ENCODE measurements at places on chromosomes 2 and 18.

GRCh38 chr18:47780011-47780725 is 150.3 kb downstream of the SMAD2 start:
- peak; percentile 22 for DNase-seq

DNA sequence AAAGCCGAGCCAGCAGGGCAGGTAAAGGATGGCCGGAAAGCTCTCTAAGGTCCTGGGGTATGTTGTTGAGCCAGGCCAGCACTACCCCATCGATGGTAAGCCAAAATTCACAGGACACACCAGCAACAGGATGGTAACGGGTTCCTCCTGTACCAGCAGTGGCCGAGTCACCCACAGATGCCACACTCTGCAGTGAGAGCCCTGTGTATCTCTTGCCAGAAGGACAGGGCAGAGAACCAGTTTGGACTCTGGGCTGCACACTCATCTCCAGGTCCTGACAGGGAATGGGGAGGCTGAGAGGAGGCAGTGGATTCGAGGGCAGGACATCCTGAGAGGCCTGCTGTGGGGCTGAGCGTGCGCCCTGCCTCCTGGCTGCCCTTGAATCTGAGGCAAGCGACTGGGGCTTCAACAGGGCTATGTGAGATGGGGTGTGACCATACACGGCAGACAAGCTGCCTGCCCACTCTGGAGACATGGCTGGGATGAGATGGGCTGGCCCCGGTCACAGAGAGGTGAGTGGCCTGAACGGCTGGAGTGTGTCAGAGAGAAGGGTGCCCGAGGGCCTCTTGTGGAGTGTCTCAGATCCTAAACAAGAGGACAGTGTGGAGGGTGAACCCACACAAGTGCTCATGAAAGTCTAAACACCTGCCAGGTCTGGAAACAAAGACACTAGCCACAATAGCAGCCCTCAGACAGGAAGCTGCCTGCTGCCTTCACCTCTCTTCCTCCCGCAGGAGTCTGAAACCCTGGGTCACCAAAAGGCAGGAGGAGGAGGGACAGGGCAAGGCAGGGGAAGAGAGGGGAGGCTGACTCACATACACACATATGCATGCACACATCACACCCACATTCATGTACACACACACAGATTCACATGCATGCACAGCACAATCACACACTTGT is 182.3 kb downstream of the LOXHD1 start:
- no peak for DNase-seq

- no peak for DNase-seq
Measured at GRCh38 chr2:215832791-215833190, 180.6 kb downstream of the MREG start.

DNA sequence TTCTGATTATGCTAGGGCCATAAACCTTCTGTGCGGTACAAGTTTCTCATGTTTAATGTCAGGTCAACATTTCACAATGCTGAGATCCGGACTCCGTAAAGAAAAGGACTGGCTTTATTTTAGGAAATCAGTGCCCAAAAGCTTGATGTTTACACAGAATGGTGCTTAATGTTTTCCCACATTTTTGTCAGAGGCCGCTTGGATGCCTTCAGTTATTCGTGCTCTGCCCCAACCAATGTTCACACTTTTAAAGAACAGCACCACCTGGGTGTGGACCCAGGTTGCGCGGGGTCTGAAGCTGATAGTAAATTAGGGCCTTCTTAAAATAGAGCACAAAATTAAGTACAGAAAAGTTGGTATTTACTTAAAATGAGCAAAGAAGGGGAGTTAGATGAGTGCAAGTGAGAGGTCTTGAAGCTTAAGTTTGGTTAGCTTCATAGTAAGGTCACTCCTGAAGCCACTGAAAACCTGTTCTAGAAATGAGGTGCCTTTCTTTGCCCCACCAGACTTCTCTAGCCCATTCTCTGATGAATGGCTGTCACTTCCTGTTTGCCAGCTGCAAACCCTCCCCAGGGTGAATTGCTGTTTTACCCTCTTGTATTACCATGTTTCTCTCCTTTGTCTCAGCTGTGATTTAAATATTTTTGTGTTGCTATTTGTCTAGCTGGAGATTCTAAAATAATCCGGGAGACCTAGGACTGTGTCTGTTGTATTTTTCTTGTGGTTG is 20.5 kb downstream of the SLC3A1 start:
- no peak for DNase-seq

- no peak for DNase-seq
Measured at GRCh38 chr18:75784390-75784789, 356.9 kb upstream of the SMIM21 start.

DNA sequence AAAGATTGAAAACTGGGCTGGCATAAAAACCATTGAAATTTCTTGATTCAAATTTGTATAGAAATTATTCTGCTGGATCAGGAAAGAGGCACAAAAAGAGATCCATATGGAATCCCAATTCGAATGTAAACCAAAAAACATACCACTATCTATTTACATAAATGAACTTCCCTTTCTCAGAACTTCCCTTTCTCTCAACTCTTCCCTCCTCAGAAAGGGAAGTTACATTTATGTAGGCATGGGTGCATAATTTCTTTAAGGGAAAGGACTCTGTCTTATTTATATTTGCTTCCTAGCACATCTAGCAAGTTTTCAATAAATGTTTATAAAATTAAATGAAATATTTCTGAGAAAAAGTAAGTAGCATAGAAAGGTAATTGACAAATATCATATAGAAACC is 398.1 kb upstream of the ATP5MC3 start:
- no peak for DNase-seq

GRCh38 chr2:151315381-151315903 is 26.0 kb upstream of the NMI start:
- no peak for DNase-seq

DNA sequence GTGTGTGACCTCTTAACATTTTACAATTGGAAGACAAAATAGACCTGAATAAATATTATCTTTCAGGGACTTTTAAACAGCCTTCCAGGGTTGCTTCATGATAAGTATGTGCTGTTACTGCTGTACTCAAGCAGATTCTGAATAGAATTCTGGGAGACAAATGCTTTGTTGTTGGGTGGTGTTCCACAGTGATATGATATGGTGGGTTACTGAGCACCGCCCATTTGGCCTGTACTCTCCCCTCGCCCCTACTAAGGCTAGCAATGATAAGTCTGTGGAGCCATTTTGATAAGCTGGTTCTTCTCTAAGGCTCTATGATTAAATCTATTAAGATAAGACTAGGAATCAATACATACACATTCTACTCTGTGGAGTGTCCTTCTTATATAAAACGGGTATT is 89.8 kb upstream of the ITGA4 start:
- no peak for DNase-seq

DNA sequence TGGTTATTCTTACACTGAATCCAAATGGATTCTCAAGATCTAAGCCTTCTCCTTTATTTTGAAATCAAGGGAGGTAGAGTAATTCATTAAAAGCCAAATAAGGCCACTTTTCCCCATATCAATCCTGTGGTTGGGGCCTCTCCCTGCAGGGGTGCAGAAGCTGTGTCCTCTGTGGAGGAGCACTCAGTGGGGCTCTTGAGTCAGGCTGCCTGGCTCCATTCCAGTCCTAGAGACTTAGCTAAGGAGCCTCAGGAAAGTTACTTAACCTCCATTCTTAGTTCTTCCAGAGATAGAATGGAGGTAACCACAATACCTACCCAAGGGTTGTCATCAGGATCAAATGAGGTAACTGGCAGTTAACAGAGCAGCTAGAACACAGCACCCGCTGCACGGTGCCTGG is 564.3 kb downstream of the CMPK2 start:
- no peak for DNase-seq

DNA sequence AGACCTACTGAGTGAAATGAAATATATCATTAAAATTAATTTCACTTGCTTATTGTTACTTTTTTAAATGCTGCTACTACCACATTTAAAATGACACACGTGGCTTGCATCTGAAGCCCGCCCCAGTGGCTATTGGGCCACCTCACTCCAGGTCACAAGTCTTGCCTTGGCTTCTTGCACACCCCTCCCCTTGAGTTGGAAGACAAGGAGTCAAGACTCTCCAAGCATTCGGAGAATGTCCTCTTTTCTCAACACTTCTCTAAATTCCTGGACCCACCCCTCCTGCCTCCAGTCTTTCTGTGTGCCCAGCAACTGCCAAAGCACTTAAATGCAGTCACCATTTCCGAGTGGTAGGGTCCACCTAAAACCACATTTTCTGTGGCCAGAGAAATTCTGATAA is 73.4 kb downstream of the ZBTB7C start:
- DNase-seq, result no peak

GRCh38 chr2:220930271-220931076 is 641.6 kb downstream of the EPHA4 start:
- DNase-seq, result no peak

DNA sequence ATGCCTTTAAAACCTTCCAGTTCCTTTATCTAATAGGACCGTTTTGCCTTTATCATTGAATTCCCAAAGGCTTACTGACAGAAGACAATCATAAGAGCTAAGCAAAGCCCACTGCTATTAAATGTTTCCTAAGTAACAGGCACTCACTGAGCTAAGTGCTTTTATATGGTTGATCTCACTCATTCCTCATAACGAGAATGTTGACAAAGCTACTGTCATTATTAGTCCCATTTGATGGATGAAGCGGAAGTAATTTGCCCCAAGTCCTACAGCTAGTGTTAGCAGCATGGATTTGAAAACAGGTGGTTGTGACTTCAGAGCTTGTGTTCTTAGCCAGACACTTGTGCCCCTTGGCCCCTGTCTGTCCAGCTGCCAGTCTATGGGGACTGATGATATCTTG is 134.8 kb upstream of the SERPINE2 start:
- DNase-seq, result no peak

GRCh38 chr18:13909141-13909940 is 6.0 kb downstream of the MC2R start:
- DNase-seq, result no peak

GRCh38 chr2:229463841-229464346 is 192.8 kb upstream of the PID1 start:
- no peak for DNase-seq

DNA sequence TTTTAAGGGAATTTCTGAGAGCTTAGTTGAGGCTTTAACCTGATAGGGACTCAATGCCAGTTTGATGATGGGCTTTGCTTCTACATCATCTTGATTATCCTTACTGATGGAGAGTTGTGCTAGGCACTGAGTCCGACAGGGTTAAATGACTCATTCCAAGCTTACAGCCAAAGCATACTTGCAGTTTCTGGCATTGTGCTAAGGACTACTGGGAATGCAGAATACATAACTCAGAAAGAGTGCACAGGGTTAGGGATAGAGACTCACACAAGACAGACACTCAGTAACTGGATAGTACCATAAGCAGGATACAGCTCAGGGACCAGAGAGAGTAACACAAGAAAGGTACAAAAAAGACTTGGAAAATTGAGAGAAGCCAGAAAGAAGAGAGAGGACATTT is 94.1 kb upstream of the SLC14A2 start:
- DNase-seq, result no peak

DNA sequence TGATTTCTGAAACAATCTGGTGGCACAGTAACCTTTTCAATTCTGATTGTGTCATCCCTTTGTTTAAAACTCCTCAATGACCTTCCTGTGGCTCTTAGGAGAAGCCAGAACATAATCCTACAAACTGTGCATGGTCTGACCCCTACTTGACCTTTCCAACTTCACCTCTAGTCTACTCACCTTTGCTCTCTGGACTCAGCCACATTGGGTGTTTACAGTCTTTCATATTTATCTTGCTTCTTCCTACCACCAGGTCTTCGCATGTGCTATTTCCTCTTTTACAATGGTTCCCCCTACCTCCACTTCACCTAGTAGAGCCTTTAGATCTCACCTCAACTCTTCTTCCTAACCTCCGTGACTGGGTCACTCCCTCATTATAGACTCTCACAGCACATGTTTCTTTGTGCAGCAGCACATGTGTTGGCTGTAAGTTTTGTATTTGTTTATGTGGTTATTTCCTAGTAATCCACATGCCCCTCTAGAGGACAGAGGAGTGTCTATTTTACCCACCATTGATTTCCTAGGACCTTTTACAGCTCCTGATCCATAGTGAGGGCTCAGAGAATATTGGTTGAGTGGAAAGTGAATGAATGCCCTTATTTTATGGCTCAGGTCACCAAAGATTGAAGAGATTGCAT is 320.8 kb upstream of the MEIS1 start:
- no peak for DNase-seq

- DNase-seq, result no peak
Measured at GRCh38 chr2:230714136-230714480, 1.5 kb downstream of the CAB39 start.

DNA sequence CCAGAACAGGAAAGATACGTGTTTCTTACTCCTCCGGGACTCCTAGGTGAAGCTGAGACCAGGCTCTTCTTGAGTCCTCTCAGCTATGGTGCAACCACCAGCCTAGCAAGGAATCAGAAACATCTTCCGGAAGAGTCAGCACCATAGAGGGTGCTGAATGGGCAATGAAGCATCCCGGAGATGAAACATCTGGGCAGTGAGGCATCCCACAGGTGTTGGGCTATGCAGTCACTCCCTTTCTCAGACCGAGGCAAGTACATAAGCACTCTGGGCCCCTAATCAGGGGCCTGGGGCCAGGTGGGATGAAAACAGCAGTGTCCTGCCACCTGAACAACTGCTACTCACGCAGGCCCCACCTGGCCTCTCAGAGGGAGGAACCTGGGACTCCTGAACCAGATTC is 1.4 kb upstream of the CAPN10 start:
- no peak for DNase-seq

GRCh38 chr2:119315241-119315925 is 51.3 kb downstream of the C2orf76 start:
- DNase-seq, result no peak

- no peak for DNase-seq
Measured at GRCh38 chr2:63743982-63744966, 97.4 kb upstream of the UGP2 start.

GRCh38 chr18:63378919-63379638 is 12.1 kb upstream of the KDSR start:
- DNase-seq, result no peak

GRCh38 chr2:3665886-3666612 is 8.0 kb downstream of the ALLC start:
- DNase-seq, result no peak

- no peak for DNase-seq
Measured at GRCh38 chr2:217006217-217006616, 146.4 kb upstream of the TNP1 start.

GRCh38 chr2:86022661-86023365 is 82.9 kb downstream of the POLR1A start:
- DNase-seq, result no peak

DNA sequence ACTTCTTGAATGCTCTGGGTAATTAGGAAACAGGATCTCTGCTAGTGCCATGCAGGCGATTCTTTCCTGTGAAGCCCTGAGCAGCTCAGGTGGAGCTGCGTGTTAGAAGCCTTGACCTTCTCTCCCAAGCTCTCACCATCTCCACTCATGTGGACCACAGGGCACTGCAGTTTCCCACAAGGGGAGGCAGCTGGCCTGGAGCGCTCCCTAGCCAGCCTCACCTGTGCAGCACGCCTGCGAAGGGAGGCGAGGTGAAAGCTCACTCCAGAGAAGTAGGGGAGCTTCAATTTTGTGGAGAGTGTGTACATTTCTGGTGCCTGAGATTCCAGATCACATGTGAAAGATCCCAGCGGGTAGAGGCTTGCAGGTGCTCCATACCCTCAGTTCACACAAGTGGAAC is 11.1 kb upstream of the HES6 start:
- no peak for DNase-seq

- DNase-seq, result no peak
Measured at GRCh38 chr2:192741889-192742288, 547.2 kb upstream of the TMEFF2 start.
